ENCODE measurements at places on chromosomes 7 and 10. TPM values are rescaled to one million over a fixed set of nuclear protein-coding genes. Genes with fewer than 3 reads are reported as not detected.

ZNF727 gene
- total RNA-seq: 2.4 TPM

DNA sequence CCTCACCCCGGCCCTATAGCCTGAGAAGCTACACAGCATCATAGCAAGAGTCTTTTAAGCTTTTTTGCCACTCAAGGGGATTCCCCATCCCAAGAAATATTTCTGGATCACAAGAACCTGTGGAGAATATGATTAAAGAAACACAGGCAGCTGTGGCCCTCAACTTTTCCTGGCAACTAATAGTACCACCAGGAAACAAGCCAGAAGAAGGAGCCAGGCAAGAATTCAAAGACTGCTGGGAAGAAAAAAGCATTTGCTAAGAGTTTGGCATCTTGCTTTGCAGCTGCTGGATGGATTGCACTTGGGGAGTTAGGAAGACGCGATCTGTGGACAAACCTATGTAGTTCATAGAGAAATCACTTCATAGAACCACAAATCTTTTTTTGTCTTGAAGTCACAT is 437.8 kb downstream of the PLXDC2 start:
- DNase-seq: no peak

DNA sequence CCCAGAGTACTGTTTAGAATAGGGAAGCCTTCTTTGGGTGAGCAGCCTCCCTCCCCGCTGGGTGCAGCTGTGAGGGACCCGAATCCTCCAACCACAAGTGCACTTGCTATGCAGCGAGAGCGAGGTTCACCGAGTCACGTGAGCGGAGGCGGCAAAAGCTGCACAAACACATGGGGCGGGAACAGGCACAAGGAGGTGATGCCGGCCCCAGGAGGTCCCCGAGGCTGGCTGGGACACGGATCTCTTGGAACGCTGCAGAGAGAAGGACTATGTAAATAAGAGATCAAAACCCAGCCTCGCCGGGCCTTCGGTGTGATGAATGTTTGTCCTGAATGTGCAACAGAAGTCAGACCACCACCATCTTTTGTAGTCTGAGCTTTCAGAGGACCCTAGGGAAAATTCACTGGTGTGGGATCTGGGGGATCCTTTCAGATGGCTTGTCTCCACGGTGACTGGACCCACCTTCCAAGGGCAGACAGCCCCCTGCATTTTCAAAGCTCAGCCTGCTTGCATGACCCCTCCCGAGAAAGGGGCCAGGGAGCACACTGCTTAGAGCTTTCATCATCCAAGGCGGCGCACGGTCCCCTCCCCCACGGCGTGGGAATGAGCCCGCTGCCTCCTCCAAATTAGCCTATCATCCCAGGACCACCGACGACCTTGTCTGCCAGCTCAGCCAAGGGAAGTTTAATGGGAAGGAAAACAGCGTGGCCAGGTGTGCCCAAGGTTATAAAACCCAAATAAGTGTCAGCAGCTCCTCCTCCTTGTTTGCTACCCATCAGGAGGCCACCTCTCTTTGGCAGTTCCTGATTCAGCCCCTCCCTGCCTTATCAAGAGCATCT is 327.7 kb downstream of the CXCL12 start:
- no peak for DNase-seq

- no peak for DNase-seq
Observed at GRCh38 chr10:5356302-5356763, 8.4 kb upstream of the UCN3 start.

GRCh38 chr7:139016931-139017511 is 18.8 kb downstream of the ZC3HAV1L start:
- peak; percentile 72 for DNase-seq

- no peak for DNase-seq
Observed at GRCh38 chr7:144529269-144529926, 125.9 kb upstream of the NOBOX start.

DNA sequence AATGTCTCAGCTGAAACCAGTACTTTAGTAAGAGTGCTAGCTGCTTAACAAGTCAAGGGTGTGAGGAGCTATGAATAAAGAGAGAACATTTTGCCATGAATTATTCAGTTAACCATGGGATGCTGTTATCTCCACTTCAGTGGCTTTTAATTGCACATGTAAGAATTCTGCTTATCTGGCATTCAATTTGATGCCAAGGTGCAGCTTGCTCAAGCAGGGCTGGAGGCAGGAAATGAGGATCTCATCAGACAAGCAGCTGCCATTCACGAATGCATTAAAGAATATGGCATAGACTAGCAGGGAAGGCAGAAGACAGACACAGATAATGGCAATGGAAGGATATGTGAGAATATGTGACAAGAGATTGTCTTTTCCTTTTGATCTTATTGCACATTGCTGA is 697.8 kb downstream of the NRG3 start:
- DNase-seq: no peak

LYZL2 gene
- total RNA-seq: not detected

- no peak for DNase-seq
Observed at GRCh38 chr7:125481323-125481722, 551.7 kb upstream of the POT1 start.

DNA sequence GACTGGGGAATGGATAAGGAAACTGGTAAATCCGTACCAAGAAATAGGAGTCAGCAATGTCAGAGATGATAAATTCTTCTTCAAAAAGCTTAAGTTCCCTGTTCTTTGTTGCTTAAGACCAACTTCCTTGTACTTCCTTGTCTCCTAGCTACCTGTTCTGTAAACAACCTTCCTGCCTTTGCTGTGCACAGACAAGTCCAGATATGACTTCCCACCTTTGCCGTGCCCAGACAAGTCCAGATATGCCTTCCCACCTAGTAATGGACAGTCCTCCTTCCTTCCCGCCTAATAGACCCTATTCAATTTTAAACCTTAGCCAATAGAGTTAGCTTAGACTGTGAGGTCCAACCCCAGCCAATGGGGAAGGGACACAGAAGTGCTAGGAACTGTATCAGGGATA is 2.5 kb upstream of the ZNF33A start:
- no peak for DNase-seq

SCART1 gene
- total RNA-seq: under 0.01 TPM

DNA sequence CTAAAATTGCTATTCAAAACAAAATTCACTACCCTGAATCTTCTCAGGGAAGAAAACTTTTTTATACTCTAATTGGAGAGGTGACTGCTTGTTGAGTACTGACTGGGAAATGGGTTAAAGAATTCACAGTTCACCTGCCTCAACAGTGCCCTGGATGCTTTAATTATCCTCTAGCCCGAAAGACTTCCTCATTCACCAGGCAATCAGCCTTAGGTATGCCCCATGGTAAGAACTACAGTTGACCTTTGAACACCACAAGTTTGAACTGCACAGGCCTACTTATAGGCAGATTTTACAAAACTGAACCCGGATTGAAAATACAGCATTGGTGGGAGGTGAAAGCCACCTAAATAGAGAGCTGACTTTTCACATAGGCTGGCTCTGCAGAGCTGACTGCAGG is 175.3 kb downstream of the ELAPOR2 start:
- DNase-seq: no peak

DNA sequence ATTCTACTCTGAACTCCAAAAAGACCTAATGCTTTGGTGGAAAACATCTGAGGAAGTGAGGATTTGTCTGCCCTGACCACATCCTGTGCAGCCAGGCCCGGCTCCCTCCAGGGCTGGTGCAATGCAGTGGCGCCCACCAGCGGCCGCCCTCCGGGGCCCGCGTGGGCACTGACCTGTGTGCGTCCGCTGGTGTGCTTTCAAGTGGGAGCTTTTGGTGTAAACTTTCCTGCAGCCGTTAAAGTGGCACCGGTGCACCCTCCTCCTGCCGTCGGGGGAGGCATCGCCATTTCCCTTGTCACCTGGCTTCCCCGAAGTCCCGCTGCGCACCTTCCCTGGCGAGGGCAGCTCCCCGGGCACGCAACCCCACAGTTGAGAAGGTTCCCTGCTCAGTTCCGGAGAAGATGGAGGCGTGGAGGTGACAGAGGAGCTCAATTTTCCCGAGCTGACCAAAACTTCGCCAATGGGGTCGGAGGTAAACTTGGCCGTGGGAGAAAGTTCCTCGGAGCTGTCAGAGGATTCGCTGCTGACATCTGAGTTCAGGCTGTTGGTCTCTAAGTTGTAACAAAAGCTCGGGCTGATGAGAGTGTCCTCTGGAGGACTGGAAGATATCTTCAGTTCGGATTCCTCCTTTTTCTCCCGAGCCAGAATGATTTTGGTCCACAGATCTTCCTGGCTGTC is 3.4 kb downstream of the KLF6 start:
- DNase-seq: no peak

DNA sequence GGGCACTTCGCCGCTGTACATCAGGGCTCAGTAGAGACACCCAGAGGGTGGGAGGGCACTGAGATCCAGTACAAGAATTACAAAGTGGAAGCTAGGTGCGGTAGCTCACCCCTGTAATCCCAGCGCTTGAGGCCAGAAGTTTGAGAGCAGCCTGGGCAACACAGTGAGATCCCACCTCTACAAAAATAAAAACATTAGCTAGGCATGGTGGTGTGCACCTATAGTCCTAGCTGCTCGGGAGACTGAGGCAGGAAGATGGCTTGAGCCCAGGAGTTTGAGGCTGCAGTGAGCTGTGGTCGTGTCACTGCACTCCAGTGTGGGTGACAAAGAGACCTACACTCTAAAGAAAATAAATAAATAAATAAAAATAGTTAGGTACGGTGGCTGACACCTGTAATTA is 64.0 kb downstream of the CLEC2L start:
- DNase-seq: no peak

VGF gene
- 7.7 TPM for total RNA-seq

MMRN2 gene
- 4.1 TPM for total RNA-seq

DNA sequence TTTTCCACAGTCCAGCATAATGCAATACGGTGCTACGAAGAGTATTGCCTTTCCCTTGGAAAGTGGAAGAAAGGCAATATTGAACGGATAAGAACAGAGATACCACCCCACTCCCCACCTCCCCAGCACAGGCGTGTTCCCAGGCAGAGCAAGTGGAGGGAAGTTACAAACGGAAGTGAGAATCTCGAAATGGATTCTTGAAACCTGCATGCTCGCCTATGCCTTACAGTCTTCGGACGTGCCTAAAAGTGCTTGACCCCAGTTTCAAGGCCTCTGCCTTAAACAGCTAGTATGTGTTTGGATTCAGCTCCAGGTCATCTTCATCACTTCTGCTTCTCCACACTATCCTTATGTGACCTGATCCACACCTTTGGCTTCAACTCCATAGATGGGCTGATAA is 35.0 kb upstream of the USP6NL start:
- DNase-seq: no peak

DNA sequence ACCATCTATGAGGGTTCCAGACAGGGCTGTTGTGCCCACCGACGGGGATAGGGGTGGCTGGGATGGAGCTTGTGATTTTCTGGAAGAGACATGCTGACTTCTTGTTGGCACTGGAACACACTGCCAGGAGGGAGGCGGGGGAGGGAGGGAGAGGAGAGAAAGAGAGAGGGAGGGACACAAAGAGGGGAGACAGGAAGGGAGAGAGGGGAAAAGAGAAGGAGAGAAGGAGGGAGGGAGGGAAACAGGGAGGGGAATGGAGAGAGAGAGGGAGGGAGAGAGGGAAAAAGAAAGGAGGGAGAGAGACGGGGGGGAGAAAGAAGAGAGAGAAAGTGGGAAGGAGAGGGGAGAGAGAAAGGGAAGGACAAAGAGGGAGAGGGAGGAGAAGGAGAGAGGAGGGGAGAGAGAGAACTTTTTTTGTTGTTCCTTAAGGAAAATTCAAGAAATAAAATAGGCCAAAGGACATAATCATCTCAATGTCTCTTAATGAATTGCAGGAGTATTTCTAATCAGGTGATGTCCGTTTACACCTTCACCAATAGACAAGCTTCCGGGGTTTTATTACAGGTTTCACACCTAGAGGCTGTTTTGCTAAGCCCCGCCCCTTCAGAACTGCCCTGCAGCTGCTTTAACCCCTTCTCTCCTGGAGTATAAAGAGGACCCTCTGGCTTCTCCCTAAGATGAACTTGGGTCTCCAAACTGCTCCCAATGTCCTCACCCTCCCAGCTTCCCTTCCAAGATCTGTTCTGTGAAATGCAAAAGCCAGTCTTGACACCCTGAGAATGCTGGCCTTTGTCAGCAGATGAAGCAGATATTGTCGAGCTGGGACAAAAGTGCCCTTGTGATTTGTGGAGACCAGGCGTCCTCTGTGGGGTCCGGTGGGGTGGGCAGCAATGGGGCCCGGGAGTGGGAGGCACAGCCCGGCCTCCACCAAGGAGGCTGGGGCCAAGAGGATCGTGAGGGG is 82.0 kb upstream of the GTF2IRD1 start:
- DNase-seq: peak; percentile 46

TMEM139 gene
- total RNA-seq: not detected

DNA sequence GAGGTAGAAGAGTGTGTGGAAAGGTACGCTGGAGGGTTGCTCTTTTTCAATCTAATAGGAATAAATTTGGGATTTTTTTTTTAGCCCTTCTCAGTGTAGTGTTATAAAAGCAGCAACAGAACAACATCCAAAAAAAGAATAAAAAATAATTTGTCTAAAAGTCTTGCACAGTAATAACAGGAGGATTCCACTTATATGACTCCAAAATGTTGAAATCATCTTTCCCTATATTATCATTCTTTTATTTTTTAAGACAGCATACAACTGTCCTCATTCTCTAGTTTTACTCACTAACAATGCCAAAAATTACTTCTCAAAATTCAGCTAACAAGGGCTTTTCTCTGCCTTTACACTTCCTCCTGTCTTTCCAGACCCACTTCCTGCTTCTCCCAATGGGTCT is 27.8 kb downstream of the IL2RA start:
- no peak for DNase-seq

- DNase-seq: no peak
Observed at GRCh38 chr10:15136129-15137035, 32.1 kb downstream of the NMT2 start.

- DNase-seq: no peak
Observed at GRCh38 chr10:32210306-32211045, 136.5 kb downstream of the EPC1 start.

DNA sequence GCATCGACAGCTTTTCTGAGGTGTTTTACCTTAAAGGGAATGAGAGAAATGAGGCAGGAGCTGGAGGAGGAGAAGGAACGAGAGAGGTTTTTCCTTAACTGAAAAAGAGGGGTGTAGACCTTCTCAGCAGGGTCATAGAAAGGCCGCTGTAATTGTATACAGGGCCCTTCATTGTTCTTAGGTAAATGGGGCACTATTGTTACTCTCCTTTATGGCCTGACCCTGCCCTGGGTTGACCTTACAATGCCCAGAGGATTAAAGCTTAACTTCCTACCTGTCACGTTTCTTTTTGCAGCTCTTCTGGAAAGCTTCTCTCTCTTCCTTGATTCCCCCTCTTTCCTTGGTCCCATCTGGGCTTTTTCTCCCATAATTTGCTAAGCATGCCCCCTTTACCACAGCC is 13.7 kb upstream of the PDLIM1 start:
- no peak for DNase-seq

CNNM1 gene
- total RNA-seq: 2.4 TPM

DNA sequence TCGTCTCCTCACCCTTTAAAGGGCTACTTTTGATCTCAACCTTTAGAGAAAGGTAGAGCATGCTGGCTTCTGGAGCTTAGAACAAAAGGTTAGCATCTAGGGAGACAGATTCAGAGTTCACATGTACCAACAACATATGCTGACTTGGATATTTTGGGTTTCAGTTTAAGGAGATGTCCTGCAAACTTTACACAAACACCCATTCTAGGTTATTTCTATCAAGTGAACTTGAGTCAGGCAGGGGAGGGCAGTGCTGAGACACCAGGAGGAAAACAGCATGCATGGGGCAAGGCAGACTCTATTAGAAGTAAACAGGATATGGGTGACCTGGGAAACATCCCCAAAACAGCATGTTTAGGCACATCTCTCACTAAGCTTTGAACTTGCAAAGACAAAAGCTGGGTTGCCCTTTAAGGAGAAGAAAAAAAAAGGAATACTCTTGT is 43.8 kb downstream of the ARL4A start:
- no peak for DNase-seq

DDX21 gene
- 46.5 TPM for total RNA-seq

Data from frontal cortex (tissue), 4 donors.